ENCODE measurements at places on chromosomes 11 and 22.
A peak's percentile ranks its signal among the peaks of the same experiment; 100 is the strongest.

DNA sequence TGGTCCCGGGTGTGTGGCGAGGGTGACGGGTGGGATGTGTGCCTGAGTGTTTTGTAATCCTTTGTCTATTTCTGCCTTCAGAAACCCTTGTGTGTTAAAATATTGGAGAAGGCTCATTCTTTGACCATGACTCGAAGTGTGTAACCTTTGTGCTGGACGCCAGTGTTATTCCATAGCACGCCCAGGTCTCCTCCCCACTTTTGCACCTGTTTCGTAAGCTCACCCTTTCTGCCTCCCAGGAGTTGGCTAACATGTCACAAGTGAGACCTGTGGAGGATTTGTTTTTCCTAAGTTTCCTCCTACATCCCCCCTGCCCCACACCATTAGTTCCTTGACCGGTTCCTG, 382 bp downstream of the C11orf54 start:
- DNase-seq: no peak

- no peak for DNase-seq
Measured at GRCh38 chr11:1514336-1515061, 27.9 kb upstream of the MOB2 start.

DNA sequence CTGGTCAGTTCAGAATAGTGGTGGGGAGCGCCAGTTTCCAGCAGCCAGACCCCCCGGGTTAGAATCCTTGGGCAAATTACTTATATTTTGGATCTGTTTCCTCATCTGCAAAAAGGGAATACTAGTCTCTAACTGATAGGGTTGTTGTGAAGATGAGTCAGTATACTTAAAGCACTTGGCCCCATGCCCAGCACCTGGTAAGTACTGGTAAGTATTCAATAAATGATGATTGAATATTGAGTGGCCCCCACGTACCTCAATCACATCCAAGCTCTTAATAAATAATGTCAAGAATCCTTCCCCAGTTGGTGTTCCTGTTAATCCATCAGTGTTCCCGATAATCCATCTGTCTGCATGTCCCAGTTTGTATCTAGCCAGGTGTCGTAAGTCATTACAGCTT, 12.1 kb downstream of the ACP2 start:
- DNase-seq: no peak

DNA sequence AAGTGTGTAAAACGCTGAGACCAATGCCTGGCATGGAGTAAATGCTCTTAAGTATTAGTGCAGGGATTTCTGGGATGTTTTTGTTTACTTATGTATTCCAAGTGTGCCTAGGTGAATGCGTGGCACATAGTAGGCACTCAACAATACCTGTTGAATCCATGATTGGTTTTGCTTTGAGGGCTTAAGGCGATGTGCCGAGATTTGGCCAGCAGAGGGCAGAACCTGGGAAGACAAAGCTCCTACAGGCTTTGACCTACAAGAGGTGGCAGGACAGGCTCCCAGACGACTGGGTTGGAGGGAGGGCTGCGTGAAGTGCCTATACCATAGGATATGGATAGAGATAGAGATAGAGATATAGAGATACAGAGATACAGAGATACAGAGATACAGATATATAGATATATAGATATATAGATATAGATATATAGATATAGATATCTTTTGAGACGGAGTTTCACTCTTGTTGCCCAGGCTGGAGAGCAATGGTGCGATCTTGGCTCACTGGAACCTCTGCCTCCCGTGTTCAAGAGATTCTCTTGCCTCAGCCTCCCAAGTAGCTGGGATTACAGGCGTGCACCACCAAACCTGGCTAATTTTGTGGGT, 13.9 kb downstream of the KCNE3 start:
- DNase-seq: no peak

- no peak for DNase-seq
Measured at GRCh38 chr11:129724866-129725265, 90.8 kb upstream of the TMEM45B start.

DNA sequence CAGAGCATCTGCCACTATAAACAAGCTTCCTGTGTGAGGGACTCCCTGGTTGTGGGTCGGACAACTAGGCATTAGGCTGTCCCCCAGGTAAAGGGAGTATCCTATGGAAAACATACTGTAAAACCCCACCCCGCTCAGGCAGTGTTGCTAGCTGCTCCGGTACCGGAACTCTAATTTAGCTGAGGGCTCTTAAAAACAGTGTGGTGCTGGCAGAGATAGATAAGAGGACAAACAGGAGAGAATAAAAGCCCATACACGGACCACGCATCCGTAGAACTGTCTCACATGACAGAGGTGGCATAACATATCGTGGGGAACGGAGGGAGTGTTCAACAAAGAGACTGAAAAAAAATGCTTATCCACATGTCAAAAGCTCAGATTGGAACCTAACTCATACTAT, 3.4 kb upstream of the MOGAT2 start:
- DNase-seq: no peak

GRCh38 chr22:35959121-35959800, 69.4 kb downstream of the RBFOX2 start:
- DNase-seq: no peak

DNA sequence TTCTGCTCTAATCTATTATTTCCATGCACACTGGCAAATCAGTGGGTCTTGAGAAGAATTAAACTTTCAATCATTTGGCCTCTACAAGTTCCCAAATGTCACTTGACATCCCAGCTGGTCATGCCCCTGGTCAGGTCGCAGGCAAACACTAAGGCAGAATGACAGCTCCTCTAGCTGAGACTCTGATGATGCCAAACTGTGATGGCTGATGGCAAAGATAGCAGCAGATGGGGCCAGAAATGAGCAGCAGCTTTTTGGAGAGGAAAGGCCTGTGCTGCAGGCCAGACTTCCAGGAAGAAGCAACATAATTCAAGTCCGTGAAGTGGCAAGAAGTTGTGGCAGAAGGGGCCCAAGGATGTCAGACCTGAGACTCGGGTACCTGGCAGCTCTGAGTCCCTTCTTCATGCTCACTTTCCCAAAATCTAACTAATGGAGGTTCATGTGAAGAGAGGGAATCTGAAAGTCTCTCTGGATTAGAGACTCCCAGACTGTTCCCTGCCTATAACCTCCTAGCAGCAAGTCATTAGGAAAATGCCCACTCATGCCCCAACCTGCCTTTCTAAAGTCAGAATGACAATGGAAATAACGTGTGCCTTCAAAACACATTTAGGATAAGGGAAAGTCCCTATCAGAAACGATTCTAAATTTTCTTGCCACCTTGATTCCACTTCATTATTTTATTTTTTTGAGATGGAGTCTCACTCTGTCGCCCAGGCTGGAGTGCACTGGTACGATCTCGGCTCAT, 9.4 kb upstream of the PMM1 start:
- no peak for DNase-seq

DNA sequence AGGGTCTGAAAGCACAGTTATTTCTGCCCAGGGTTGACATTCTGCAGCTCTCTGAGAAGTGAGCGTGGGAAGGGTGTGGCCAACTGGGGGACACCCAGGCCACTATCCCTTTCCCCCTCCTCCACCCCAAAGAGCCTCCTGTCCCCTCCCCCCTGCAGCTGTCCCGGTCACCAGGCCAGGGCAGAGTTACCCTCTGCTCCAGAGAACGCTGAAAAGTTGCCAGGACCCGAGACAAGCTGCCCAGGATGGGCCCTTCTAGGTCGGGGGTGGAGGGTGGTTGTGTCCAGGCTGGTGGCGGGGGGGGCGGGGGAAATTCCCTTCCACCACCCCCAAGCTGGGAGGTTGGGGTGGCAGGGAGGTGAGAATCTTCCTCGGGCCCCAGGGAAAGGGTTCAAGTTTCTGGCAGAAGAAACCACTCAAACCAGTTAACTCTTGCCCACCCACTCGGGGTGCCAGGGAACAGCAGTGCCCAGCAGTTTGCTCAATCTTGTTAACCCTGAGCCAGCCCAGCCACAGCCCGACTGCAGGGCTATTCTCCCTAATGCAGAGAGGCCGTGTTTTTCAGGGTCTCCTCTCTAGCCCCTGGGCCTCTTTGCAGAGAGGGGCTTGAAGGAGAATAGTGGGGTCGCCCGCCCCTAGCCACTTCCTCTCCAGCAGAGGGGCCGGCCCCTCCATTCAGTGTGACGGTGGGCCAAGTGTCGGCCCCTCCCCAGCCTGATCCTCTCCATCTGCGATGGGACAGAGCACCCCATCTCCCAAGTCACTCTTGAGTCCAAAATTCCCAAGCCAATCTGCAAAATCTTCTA, 697 bp downstream of the LGALS1 start:
- DNase-seq: peak; percentile 29

- no peak for DNase-seq
Measured at GRCh38 chr11:1227551-1228100, 4.8 kb downstream of the MUC5B start.

DNA sequence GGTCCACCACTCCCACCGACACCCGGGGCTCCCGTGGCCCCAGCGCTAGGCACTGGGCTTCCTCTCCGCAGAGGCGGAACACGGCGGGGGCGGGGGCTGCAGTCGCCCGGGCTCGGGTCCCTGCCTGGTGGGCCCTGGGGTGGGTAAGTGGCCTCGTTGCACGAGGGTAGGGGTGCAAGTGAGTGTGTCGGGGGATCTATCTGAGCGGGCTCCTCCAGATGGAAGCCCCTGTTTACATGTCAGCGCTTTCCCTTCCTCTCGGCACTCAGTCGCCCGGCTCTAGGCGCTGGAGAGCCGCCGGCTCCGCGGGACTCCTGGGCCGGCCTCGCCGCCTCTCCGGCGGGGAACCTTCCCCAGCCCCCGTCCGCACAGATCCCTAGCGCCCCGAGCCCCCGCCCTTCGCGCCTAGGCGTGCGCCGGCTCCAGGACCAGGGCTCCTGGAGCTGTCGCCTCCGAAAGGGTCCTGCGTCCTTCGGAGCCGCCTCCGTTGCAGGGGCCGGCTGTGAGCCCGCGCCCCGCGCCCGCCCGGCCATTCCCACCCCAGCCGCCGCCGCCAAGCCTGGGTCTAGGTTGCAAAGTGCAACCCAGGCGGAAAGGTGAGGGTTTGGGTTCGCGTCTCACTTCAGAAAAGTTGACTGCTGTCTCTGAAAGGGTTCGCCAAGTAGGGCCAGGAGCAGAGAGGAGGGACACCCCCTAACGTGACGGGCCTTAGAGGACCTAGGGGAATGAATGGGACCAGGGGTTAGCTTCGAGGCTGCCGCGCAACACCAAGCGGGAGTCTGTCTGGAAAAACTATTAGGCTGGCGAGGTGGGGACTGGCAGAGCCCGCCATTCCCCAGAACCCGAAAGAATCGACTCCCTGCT, 978 bp downstream of the FLI1 start:
- DNase-seq: no peak

DNA sequence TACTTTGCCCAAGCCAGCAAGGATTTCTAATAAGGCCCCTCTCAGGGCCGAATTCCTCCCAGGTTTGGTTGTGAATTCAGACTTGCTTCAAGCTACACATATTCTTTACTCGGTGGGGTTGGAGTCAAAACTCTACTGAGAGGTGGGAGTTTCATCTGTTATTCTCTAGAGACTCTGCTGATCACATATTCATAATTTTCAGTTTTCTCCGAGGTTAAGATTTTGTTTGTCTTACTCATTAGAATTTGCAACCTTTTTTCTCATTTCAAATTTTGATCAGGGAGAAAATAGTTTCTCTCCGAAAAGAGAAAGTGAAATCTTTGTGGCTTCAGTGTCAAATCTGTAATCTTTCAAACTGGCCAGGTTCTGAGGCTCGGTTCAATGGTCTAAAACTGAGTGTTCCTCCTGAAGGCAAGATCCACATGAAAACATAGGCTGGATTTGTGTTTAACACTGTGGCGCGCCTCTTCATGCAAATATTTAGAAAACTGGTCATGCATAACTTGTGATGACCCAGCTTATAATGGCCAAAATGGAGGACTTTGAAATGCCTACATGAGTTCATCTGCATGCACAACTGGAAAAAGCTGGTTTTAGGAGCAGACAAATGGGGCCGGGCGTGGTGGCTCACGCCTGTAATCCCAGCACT, 21.5 kb upstream of the GSTP1 start:
- DNase-seq: no peak

DNA sequence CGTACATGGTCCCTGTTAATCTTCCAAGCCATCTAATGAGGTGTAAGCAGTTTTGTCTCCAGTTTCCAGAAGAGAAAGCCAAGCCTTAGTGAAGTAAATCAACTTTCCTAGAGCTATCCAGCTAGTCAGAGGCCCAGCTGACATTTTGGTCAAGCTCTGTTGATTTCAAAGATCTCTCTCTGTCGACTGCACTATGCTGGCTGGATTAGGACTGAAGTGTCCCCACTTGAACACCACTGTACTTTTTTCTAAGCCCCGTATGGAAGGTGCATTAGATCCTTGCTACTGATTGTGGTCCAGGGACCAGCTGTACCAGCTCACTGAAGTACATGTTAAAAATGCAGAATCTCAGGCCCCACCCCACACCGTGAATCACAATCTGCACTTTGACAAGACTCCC, 176.5 kb upstream of the NAV2 start:
- no peak for DNase-seq

GRCh38 chr11:110049501-110050200, 43.5 kb upstream of the ZC3H12C start:
- DNase-seq: no peak

GRCh38 chr11:15560689-15561467, 446.2 kb downstream of the INSC start:
- no peak for DNase-seq

- DNase-seq: no peak
Measured at GRCh38 chr11:116357784-116358544, 414.8 kb downstream of the BUD13 start.

DNA sequence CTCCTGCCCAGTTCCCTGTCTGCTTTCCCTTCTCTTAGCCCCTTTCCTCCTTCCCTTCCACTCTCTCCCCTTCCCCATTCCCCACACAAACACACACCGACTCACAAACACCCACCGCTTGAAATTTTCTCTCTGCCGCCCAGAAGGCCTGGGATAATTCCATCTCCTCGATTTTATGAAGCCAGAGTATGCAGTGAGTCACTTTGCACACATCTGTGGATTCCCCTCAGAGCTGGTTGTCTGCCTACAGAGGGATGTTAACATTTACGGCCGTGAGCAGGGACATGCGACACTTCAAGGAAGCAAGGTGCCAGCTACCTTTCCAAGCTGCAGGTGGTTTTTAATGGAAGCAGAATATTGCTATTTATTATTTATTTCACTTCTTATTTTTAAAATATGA, 332.0 kb downstream of the TENM4 start:
- DNase-seq: no peak

DNA sequence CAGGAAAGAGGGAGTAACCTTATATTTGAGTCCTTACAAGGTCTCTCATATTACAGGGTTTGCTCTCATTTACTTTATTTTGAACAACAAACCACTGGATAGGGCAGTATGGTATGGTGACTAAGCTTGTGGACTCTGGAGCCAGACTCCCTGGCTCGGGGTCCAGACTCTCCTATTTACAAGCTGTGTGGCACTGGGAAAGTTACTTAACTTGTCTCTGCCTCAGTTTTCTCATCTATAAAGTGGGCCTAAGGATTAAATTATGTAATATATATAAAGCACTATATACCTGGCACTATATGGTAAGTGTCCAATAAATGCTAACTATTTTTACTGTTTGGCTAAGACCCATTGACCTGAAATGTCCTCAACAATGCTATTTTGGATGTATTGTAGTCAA, 1.7 kb upstream of the DCHS1 start:
- DNase-seq: no peak
